C1 segment of cervical spinal cord (tissue), 14 donors: ENCODE measurements at places on chromosomes 6 and 20.

DNA sequence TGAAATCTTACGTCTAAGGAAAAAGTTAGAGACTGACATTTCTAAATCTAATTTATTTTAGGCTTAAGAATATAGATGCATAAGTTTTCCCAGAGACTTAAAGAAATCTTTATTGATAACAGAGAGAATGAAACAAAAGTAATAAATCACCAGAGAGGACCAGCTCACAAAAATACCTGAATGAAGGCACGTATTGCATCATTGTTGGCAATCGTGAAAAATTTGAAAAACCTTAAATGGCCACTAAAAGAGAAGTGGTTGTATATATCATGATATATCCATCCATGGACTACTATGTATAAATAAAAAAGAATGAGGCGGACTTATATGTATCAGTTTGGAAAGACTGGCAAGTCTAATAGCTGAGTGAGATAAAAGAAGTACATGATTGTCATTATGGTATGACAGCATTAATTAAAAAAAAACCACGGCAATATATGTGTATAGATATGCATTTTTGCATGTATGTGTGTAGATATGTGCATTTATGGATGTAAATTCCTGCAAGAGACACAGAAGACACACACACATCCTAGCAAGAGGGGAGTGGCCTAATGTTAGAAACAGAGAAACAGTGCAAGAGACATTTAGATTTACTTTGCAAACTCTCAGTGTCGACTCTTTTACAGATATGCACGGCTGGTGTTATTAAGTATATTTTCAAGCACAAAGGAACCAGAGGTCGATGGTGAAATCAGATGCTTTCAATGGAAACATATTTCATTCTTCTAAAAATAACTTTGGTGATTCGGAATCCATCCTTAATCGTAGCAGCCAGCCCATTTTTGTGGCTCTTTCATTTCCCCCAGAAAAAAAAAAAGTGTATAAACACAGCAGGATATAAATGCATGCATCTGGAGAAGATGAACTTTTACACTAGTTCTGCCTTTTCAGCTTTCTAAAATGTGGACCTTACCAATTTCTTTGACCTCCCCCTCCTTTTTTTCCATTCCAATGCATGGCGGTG lies 156.1 kb upstream of the SALL4 start:
- no peak for DNase-seq

DNA sequence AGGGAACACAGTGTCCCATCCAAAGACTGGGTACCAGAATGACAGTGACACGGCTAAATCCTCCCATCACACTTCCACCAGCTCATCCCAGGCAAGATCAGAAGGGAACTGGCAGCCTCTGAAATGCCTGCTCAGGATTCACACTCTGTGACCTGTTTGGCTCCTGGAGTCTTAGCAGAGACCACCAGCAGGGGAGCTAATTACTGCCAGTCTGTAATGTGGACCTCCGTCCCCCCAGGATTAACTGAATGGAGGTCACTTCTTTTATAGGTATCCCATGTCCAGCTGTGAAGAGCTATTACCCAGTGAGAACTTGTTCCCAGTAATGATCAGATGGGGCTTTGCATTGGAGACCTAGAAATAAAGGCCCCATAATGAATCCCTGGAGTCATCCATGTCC lies 45.2 kb downstream of the DEFB114 start:
- DNase-seq: no peak

DNA sequence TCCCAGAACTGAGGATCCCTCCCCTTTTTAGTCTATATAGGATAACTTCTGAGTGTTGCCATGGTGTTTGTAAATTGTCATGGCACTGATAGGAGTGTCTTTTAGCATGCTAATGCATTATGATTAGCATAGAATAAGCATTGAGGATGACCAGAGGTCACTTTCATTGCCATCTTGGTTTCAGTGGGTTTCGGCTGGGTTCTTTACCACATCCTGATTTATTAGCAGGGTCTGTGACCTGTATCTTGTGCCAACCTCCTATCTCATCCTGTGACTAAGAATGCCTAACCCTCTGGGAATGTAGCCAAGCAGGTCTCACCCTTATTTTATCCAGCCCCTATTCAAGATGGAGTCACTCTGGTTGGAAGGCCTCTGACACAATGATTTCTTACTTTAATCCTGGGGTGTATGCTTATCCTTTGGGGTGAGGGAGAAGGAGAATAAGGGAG lies 19.6 kb downstream of the WFDC2 start:
- DNase-seq: no peak

DNA sequence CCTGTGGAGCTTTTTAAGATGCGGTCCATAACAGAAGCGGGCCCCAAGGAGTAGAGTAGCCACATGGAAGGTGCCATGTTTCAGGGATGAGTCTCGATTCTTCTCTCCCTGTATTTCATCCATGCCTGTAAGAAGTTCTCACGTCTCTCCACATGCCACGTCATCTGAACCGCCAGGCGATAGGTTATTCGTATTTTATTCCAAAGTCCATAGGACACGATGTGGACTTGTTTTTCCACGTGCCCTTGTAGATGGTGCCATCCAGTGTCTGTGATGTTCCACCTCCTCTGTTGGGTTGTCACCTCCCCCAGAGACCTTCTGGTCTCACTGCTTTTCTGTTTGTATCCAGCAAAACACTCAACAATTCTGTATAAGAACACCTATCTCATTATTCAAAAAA lies 17.6 kb downstream of the HEBP2 start:
- no peak for DNase-seq

DNA sequence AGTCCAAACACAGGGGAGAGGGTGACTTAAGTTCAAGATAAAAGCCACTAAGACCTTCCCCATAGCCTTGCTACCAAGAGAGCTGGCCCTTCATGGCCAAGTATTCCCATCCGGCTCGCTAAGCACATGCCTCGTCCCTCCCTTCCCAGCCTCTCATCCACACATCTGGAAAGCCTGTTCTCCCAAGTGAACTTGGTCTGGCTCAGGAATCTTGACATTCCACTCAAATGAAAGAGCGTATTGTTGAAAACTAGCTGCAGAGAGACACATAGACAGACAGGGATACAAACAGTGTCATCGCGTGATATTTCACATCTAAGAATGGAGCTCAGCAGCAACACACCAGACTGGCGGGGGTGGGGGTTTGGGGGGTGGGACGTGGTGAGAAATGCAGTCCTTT lies 182.8 kb upstream of the FOXQ1 start:
- no peak for DNase-seq

DNA sequence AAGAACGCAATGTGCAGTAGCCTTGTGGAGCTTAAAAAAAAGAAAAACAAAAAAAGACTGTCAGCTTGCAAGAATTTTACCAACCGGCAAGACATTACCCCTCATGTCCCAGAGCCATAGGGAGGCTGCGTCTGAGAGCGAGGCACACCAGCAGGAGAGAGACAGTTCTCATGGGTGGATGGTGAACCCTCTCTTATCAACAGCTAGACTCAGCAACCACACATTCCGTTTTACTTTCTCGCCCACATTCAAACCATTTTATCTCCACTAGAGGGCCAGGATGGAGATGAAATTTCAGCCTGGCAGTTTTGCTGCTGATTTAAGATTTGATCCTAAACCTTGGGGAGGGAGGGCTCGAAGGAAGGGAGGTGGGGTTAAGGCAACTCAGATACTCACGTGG lies 247.0 kb downstream of the ATXN1 start:
- no peak for DNase-seq

DNA sequence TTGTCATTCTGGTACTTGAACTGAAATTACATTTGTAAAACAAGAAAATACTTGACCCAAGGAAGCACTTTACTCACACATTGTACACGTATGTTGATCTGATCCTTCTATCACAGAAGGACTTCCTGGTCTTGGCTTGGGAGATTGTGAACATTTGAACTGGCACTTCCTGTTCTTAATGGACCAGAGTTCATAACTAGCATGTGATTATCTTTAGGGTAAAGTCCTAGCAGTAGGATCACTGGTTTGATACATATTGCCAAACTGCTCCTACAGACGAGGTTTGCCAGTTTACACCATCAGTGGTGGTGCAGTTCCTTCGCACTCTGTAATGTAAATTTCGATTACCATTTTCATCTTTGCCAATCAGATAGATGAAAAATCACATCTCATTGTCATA lies 12.7 kb downstream of the HECA start:
- no peak for DNase-seq

DNA sequence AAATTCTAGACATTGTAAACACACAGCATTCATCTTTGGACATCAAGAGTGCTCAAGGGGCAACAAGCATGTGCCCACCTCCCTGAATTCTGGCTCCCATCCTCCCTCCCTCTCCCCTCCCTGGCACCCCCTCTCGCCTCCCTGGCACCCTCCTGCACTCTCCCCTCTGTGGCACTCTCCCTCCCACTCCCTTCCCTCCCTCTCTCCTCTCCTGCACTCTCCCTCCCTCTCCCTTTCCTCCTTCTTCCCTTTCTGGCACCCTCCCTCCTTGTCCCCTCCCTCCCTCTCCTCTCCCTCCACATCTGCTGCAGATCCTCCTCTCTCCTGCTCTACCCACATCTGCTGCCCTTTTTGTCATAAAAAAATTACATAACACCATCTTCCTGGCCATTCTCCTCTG lies 113.0 kb upstream of the SLC22A23 start:
- DNase-seq: no peak

- no peak for DNase-seq
These were observed 151.2 kb downstream of the GRM4 start for GRCh38 chr6:33994472-33995308.

DNA sequence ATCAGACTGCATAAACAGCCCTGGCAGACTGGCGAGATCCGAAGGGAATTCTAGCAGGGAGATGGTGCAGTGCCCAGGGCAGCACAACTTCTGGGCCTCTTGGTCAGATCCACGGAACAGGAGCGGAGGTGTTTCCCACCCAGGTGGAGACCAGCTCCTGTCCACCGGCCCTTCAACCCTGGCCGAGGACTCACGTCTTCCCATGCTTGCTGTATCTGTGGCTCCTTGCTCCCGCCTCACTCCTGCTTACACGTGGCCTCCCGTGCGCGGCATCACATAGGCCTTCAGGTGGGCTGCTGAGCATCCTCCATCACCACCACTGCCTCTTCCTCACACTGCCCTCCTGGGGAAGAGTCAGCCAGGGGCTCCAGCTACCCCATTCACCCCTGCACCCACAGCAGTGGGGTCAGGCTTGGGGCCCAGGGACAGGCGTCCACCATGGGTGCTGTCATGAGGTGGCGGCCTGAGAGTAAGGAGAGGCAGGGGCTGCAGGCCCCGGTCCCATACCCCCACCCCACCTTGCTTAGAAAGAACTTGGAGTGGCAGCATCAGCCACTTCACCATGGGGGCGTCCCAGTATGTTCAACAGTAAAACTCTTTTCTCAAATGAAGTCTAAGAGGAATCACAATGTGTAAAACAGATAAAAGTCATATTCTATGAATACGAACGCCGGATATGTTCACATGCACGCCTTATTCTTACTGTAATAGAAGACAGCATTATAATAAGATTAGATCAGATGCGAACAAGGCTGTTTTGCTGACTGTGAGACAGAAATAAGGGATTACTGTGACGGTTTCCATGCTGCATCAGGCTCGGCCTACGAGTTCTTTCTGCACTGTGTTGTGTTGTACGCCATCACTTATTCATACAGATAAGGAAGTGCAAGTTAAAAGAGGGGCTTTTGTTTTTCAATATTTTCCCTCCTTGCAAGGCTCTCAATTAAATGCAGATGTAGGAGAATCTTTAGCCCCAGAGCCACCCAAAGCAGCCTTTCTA lies 165.4 kb downstream of the GRM4 start:
- DNase-seq: no peak

GRCh38 chr6:109998159-109998785 lies 20.2 kb downstream of the GPR6 start:
- DNase-seq: no peak

DNA sequence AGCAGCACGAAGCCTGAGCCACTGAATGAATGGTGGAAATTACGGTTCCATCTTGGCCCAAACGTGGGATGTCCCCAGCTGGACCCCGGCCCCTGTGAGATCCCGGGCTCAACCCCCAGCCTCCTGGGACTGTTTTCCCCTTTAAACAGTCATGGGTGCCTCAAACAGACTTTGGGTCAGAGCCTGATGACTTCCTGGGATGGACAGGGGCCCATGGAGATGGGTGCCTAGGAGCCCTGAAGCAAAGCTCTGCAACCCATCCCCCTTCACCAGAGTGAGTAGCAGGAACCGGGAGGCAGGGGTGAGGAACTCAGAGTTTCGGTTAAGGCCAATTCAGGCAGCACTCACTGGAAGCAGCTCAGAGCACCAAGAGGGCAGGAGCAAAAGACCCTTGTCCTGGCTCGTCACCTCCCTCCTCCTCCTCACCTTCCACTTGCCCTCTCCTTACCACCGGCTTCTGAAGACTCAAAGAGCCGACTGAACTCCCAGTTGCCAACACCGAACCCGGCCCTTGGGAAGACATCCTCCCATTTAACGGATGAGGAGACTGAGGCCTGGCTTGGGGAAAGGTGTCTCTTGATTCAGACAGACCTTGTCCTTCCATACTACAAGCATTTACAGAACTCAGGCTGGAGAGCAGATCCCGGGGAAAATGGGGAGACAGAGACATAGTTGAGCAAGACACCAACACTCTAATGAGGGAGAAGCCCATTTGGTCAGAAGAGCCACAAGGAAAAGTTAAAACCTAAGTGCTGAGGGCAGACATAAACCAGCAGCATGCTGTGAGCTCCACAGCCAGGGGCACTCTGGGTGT lies 14.9 kb upstream of the TLDC2 start:
- no peak for DNase-seq

- no peak for DNase-seq
These were observed 595 bp downstream of the FBXO5 start for GRCh38 chr6:152981989-152982903.

DNA sequence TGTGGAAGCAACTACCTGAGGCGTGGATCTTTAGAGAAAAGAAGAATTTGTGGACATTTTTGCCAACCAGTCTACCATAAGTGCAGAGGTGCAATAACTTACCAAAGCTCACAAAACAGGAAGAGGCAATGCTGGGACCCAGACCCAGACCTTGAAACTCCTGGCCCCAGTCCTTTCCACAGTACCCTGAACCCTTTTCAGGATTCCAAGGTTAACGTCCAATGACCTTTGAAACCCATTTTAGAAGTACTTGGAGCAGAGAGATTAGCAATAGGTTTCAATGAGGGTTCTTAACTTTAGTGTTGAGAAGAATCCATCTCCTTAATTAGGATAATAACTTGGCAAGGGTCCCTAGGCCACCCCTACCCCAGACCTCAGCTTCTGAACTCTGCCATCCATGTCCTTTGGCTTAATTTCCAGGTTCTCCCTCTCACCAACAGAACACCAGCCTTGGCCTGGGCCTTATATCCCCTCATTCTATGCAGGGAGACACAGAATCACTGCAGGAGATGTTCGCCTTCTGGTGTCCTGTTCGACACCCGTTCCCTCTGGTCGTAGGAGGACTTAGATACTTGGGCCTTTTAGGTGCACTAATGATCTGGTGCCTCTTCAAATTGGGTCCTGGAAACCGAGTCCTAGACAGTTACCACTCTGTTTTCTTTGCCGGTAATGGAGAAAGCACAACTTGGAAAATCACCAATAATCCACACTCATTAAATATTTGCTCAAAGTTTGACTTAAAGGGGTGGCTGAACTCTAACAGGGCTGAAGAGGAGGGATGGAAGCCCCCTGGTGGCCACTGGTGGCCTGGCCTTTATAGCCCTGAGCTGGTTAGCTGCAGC lies 40.6 kb downstream of the ISM1 start:
- DNase-seq: no peak
